ENCODE measurements at places on chromosomes 4 and X.

GRCh38 chrX:38220024-38220414 is 652 bp downstream of the SRPX start:
- no peak for DNase-seq

DNA sequence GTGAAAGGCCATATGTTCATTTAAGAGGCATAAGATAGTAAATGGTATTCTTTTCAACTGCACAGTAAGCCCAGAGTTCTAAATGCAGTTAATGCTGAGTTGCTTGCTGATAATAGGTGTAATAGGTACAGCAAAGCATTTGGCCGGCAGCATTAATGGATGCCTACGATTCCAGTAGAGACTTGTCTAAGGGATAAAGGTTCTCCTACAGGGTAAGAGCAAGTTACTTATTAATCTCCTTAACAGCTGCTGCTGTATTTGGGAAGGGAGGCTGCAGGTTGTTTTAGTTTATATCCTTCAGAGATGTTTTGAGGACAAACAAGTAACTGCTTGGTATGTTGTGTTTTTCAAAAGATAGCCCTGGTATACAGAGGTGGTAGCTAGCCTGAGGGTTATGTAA is 16.8 kb downstream of the TSPAN7 start:
- DNase-seq = no peak

- no peak for DNase-seq
Observed at GRCh38 chr4:8615366-8615765, 22.8 kb downstream of the CPZ start.

DNA sequence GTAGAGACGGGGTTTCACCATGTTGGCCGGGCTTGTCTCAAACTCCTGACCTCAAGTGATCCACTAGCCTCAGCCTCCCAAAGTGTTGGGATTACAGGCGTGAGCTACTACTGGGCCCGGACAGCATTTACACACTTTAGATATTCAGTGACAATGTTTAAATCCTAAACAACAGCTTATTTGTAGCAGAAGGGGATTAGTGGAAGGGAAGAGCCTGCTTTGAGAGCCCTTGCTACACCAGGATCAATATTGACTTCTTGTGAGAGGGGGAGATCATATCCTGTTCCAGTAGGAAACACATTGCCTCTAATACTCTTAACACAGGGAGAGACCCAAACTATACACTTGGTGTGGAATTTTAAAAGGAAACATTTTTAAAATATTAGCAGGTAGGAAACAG is 7.1 kb downstream of the MGST2 start:
- no peak for DNase-seq

DNA sequence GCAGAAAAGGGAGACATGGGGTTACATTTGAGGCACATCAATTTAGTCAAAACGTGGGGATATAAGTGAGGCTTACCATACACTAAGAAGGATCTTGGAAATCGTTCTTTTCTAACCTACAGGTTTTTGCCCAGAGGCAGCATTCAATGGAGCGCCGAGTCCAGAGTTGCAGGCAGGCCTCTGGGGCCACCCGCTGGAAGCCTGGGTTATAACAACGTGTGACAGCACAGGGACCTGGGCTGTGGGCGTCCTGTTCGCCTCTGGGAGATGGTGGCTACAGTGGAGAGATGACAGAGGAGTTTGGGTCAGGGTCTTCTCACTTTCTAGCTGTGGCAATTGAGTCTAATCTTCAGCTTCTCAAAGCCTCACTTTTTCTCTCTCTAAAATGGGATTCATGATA is 53.9 kb downstream of the ENPP6 start:
- peak; percentile 44 for DNase-seq

DNA sequence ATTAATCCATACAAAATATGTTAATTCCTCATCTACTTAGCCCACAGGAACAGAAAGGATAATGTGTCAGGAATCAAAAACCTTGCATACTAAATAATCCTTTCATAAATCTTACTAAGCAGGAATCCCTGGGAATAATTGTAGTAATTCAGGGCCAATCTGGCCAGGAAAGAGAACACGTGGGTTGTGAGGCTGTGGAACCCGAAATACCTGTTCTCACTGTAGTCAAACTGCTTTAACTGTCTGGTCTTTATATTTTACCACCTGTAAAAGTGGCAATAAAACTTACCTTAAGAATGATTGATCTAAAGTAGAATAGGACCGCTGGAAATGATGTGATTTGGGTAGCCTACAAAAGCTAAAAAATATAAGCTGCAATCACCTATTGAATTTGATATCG is 1620.9 kb downstream of the STIM2 start:
- no peak for DNase-seq

- no peak for DNase-seq
Observed at GRCh38 chrX:13750812-13751211, 16.3 kb downstream of the OFD1 start.

DNA sequence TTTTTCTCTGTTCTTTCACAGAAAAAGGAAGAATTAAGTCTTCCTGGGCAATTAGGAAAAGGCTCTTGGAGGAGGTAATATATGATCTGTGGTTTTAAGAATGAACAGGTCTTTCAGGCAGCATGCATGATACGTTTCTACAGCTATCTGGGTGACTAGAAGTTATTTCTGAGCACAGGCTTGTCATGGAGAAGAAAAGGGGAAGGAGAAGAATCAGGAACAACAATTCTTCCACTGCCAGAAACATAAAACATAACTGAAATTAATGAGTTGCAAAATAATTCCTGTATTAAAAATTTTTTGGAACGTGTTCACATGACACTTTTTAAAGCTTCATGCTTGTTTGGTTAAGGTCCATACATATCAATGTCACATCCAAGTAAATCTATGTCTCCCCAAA is 17.7 kb upstream of the STIM2 start:
- no peak for DNase-seq

DNA sequence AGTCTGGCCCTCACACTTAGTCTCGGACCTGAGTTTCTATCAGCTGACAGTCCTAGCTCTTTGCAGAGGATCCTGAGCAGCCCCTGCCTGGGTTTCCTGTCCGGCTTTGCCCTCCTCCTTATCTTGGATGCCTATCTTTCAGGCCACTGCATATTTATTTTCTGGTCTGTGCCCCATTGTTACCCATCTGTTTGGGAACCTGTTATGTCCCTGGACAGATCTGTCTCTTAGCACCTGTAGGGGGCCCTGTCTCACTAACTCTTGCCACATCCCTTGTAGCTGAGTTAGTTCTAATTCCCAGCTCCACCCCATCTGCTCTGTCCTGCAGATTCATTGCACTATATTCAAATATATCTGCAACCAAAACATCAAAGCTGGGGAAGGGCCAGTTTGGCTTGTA is 514.9 kb upstream of the LCORL start:
- peak; percentile 17 for DNase-seq

DNA sequence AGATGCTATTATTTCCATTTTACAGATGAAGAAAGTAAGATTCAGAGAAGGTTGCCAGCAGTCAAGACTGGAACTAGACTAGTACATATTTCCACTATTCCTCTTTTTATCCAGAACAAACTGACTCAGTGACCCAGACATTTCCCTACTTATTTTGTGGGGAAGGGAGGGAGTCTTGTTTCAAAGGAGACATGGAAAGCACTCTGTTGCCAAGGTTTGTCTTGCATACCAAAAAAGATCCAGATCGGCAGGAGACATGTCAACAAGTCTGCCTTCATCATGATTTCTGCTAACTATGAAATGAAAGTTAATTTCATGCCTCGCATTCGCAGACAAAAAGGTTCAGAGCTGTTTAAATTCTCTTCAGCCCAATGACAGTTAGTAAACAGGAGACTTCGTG is 328.3 kb downstream of the DHX15 start:
- DNase-seq = no peak

- no peak for DNase-seq
Observed at GRCh38 chr4:180377741-180378140, 1865.5 kb upstream of the TENM3 start.

DNA sequence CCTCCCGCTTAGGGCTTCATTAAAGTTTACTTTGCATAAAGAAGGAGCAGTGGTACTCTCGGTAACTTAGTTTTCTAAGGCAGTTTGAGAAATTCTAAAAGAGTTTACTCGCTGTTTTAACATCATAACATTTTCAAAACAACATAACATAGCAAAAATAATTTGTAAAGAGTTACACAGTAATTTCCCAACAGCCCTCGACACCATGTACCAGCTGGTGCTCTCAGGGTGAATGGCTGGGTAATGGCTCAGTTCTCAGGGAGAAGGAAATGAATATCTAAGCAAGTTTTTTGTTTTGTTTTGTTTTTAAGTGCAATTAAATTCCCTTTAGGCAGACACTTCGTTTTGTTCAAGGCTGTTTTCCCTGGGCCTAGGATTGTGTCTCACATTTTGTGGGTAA is 435.3 kb downstream of the C4orf33 start:
- DNase-seq = no peak

- DNase-seq = no peak
Observed at GRCh38 chr4:176882206-176882605, 89.5 kb upstream of the VEGFC start.

GRCh38 chr4:47686294-47686872 is 151.5 kb downstream of the CORIN start:
- peak; percentile 12 for DNase-seq

GRCh38 chr4:687971-688853 is 739 bp downstream of the SLC49A3 start:
- DNase-seq = no peak

GRCh38 chr4:1323635-1324442 is 23.2 kb upstream of the UVSSA start:
- DNase-seq = no peak

- no peak for DNase-seq
Observed at GRCh38 chrX:24464498-24464835, 619 bp upstream of the PDK3 start.

DNA sequence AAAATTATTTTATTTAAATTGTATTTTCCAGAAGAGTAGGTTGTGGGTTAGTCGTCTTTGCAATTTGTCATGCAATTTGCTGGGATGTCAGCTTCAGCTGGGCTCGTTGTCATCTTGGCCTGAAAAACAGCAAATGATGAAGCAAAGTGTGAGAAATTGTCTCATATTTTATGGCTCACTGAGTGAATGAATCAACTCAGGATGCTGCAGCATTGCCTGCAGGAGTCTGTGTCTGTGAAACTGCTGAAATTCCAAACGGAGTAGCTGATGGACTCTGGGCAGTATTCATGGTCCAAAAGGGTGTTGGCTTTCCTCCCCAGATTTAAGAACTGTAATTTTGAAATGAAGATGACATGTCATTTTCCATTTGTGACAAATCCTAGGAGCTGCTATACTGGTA is 37.2 kb downstream of the CXCL8 start:
- DNase-seq = no peak

DNA sequence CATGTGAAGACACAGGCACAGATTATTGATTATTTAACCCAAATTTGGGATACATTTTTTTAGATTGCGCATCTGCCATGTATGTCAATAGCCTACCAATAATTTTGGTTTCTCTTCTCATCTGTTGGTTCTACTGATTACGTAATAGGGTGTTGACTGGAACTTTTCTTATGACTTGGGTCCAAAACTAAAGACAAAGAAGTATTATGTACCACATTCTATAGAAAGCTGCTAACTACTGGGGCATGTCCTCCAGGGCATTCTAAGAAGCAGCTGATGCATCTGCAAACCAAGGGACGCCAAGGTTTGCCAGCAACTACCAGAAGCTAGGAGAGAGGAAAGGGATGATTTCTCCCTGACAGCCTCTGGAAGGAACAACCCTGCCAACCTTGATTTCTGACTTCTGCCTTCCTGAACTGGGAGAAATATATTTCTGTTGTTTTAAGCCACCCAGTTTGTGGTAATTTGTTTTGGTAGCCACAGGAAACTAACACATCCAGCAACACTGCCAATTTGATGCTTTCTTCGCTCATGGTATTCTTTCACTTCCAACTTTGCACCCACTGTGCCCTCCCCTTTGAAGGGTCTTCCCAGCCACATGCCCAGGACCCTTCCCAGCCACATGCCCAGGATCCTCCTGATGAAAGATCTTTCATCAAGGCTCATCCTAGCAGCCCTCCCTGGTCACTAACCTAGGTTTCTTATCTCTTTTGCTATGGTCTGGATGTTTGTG is 15.9 kb upstream of the TLR1 start:
- DNase-seq = no peak

DNA sequence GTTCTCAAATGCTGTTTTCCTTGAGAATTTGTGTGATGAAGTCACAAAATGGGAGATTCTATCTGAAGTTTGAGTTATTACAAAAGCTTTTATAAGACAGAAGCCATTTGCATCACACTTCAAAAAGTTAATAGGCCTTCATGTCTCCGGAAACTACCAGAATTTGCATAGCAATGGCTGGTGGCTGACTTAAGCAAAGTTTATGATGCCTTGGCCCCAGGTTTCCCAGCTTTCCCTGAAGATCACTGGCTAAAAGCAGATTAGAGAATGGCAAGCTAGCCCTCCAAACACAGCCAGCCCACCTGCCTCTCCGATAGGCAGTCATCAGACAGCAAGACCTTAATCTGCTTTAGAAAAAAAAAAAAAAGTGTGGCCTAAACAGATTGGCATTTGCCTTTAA is 197.8 kb downstream of the HS3ST1 start:
- DNase-seq = no peak

- DNase-seq = no peak
Observed at GRCh38 chr4:173835903-173836302, 305.9 kb upstream of the HAND2 start.

- DNase-seq = no peak
Observed at GRCh38 chr4:40912460-40913184, 162.9 kb downstream of the NSUN7 start.

GRCh38 chr4:21517126-21517859 is 431.3 kb downstream of the KCNIP4 start:
- no peak for DNase-seq

DNA sequence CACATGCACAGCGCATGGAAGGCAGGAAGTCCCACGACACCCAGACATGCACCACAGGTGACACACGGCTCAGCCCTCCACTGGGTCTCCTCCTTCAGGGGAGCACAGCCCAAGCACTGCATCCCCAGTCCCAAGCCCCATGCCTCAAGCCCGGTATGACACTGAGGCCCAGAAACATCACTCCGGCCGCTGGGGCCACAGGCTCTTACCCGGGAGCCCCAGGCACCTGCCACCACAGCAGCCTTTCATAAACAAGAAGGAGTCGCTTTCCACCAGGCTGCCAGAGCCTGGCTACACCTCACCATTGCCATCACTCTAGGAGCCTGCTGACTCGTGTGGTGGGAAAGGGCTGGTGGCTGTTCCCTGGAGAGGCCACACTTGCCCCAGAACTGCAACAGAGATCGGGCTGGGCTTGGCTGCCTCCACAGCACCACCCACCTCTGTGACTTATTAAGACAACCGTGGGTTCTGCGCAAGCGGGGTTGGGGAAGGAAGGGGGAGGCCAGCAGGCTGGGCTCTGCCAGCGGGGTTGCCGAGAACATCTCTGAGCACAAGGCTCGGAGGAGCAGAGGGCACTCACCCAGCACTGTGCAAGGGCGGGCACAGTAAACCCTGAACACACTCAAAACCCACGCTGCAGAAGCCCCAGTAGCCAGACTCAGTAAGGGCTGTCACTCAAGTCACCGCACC is 4.5 kb downstream of the HAUS7 start:
- DNase-seq = no peak

All from HuH-7.5 (cell line).